CD4-positive, alpha-beta T cell (primary cell): ENCODE measurements at places on chromosomes 2 and 18.

GRCh38 chr2:220779931-220780330, 792.2 kb downstream of the EPHA4 start:
- no peaks in the 10 kb centered on the region for H3K27me3 ChIP-seq
- H3K4me3 ChIP-seq, result no peak overlapping the region
- no peaks in the 10 kb centered on the region for H3K36me3 ChIP-seq
- no peak for DNase-seq

DNA sequence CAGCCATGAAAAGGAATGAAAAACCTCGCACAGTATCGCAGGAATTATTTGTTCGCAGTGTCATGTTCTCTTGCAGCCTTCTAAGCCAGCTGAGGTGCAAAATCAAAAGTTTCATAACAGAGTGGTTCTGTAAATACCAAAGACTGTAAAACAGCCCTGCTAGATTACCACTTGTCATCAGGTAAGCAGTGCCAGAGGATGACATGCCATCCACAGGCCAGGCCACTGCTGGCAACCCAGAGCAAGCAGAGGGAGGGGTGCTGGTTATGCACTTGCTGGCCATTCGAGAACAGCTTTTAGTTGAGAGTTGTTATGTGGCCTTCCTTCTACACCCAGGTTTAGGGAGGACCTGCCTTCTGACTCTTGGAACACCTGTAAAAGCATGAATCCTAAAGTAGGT, 114.3 kb upstream of the MGAT5 start:
- H3K27me3 ChIP-seq, result no peaks in the 10 kb centered on the region
- DNase-seq, result no peak
- peaks cover 72% of the 10 kb centered on the region for H3K4me1 ChIP-seq
- H3K4me3 ChIP-seq, result no peak overlapping the region

- DNase-seq, result no peak
- no peaks in the 10 kb centered on the region for H3K27me3 ChIP-seq
- no peak overlapping the region for H3K27ac ChIP-seq
- no peak overlapping the region for H3K4me3 ChIP-seq
Measured at GRCh38 chr18:43965691-43966090, 688.4 kb upstream of the SYT4 start.

DNA sequence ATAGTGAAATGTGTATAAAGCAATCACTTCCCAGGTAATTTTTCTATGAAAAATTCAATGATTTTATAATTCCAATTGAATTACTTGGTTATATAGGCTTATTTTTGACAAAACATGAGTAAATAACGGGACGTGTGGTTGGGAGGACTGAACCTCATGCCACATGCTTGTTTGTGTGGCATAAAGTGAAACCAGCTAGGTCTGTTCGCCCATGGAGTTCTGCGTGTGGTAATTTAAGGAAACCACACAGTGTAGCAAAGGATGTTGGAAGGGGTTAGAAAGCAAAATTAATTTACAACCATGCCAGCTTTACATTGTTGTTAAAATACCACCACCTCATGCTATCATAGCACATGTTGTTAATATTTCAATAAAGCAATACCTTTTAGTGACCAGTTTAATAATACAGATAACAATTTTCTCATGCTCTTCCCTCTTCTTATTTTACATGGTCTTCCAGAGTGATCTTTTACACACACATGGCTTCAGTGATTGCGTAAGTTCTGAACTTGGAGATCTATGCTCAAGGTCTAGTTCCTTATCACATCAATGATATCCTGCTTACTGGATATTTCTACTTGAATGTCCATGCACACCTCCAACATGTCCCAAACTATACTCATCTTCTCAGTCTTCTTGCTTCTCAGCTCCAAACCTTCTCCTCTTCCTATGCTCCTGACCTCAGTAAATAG, 156.4 kb upstream of the ITGA4 start:
- no peaks in the 10 kb centered on the region for H3K27me3 ChIP-seq
- DNase-seq, result peak; percentile 11
- H3K36me3 ChIP-seq, result no peaks in the 10 kb centered on the region
- H3K27ac ChIP-seq, result peak overlapping the region; percentile 37

DNA sequence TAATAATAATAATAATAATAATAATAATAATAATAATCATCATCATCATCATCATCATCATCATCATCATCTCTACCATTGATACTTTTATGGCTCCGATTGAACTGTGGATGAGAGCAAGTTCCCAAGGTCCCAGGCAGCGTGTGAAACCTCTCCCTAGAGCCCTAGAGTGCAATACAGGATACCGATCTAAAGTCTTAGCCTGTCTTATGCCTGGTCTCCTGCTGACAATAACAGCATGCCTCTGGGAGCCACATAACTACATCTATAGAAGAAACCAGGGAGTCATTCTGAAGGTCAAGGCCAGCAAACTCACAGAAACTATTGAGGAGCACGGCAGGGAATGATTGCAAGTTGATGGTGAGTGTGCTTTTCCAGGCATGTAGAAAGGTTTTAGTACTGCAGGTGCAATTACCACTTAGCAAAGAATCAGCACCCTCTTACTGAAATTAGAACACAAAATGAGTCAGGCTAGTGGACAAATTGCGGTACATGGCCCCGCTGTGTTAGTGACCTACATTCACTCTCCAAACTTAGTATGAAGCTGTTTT, 457.2 kb upstream of the CDH20 start:
- no peaks in the 10 kb centered on the region for H3K27me3 ChIP-seq
- no peak overlapping the region for H3K4me3 ChIP-seq
- H3K36me3 ChIP-seq, result no peaks in the 10 kb centered on the region
- no peak for DNase-seq
- no peaks in the 10 kb centered on the region for H3K4me1 ChIP-seq
- no peak overlapping the region for H3K27ac ChIP-seq

DNA sequence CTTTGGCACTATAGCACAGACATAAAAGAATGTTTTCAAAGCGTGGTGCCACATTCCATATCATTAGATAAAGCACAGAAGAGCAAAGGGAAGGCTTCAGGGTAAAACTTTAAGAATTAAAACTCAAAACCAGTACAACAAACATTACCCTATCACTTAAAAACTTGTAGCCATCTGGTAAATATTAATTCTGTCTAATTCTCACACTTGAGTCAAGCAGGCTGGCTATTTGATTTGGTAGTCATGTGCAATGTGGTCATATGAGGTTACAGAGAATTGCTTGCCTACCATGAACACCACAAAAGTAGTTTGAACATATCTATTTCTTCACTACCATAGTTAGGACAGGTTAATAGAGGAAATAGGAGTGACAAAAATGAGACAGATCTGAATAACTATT, 244.9 kb downstream of the IRS1 start:
- no peaks in the 10 kb centered on the region for H3K36me3 ChIP-seq
- no peaks in the 10 kb centered on the region for H3K27me3 ChIP-seq
- no peak for DNase-seq
- no peaks in the 10 kb centered on the region for H3K4me1 ChIP-seq
- H3K4me3 ChIP-seq, result no peak overlapping the region

DNA sequence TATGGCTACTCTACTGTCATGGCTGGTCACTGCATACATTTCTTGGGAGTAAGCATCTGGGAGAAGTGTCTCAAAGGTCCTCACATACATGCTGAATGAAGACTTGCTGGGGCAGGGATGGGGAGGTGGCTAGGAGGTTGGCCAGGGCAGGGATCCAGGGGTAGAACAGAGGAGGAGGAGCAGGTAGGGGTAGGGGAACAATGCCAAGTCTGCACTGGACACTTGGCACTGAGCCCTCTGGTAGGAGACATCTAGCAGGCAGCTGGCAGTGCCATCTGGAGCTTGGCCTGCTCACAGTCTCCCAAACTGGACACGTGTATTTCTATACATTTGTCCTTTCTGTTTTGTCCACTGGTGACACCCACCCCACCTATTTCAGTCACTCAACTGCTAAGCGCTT, 62.7 kb upstream of the REV1 start:
- no peak for DNase-seq
- H3K27ac ChIP-seq, result no peak overlapping the region
- H3K4me1 ChIP-seq, result no peaks in the 10 kb centered on the region
- H3K27me3 ChIP-seq, result no peaks in the 10 kb centered on the region
- H3K36me3 ChIP-seq, result no peaks in the 10 kb centered on the region
- no peak overlapping the region for H3K4me3 ChIP-seq

- DNase-seq, result no peak
- H3K36me3 ChIP-seq, result no peaks in the 10 kb centered on the region
- H3K4me3 ChIP-seq, result no peak overlapping the region
- no peaks in the 10 kb centered on the region for H3K4me1 ChIP-seq
- no peak overlapping the region for H3K27ac ChIP-seq
Measured at GRCh38 chr2:167333245-167333644, 445.0 kb downstream of the XIRP2 start.

- no peaks in the 10 kb centered on the region for H3K36me3 ChIP-seq
- H3K27ac ChIP-seq, result no peak overlapping the region
- no peak overlapping the region for H3K4me3 ChIP-seq
Measured at GRCh38 chr2:225318440-225318839, 81.1 kb upstream of the NYAP2 start.

GRCh38 chr2:44884231-44884630, 57.3 kb upstream of the SIX3 start:
- no peaks in the 10 kb centered on the region for H3K36me3 ChIP-seq
- H3K4me1 ChIP-seq, result no peaks in the 10 kb centered on the region
- no peak overlapping the region for H3K27ac ChIP-seq
- H3K4me3 ChIP-seq, result no peak overlapping the region
- DNase-seq, result no peak

DNA sequence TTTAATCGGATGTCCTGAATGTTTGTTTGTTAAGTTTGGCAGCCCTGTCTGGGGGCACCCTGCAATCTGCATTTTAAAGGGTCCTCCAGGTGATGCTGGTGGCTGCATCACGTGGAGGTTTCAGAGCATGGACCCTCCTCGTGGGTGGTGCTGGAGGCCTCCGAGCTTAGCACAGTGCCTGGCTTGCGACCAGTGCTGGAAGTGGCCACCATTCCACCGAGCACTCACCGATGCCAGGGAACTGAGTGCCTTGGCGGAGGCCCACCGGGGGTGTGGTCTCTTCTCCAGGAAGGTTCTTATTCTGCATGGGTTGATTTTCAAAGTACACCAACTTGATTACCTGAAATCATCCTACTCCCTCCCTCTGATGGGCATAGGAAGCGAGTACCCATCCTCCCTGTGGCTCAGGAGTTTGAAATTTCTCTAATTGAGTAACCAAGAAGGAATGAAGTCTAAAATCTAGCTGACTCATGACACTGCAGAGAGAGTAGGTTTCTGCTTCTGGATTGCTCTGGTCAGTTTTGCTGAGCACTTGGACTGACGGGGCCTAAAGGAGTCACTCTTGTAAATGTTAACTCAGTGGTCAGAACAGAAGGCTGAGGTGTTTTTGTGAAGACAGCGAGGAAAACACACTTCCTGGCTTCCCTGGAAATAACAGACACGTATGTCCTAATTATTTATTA, 58.1 kb upstream of the SLC66A3 start:
- H3K27me3 ChIP-seq, result no peaks in the 10 kb centered on the region
- no peaks in the 10 kb centered on the region for H3K4me1 ChIP-seq
- H3K36me3 ChIP-seq, result no peaks in the 10 kb centered on the region
- H3K27ac ChIP-seq, result no peak overlapping the region
- DNase-seq, result no peak

DNA sequence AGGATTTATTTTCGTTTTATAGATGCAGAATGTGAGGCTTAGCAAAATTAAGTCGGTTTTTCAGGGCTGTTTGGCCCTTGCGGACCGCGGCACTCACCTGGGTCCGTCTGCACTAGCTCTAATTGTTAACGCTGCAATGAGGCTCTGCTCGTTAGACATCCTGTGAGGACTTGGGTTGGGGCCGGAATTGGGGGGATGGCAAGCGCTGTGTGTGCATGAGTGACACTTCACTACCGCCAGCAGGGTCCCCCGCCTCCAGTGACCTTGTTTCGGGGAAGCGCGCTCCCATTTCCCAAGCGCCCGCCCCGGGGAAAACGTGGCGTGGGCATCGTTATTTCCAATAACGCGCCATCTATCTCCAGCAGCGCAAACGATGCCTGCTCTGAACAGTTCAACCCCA, 54.2 kb downstream of the KCNG2 start:
- H3K4me1 ChIP-seq, result peaks cover 5% of the 10 kb centered on the region
- DNase-seq, result no peak
- H3K27me3 ChIP-seq, result no peaks in the 10 kb centered on the region
- no peaks in the 10 kb centered on the region for H3K36me3 ChIP-seq
